ENCODE measurements at places on chromosomes 12 and 14.

GRCh38 chr12:11880381-11880780 is 190.4 kb upstream of the BCL2L14 start:
- DNase-seq, result no peak

GRCh38 chr12:77816196-77816595 is 14.5 kb upstream of the NAV3 start:
- DNase-seq, result no peak

GRCh38 chr12:107533218-107533617 is 152.4 kb upstream of the PWP1 start:
- no peak for DNase-seq

DNA sequence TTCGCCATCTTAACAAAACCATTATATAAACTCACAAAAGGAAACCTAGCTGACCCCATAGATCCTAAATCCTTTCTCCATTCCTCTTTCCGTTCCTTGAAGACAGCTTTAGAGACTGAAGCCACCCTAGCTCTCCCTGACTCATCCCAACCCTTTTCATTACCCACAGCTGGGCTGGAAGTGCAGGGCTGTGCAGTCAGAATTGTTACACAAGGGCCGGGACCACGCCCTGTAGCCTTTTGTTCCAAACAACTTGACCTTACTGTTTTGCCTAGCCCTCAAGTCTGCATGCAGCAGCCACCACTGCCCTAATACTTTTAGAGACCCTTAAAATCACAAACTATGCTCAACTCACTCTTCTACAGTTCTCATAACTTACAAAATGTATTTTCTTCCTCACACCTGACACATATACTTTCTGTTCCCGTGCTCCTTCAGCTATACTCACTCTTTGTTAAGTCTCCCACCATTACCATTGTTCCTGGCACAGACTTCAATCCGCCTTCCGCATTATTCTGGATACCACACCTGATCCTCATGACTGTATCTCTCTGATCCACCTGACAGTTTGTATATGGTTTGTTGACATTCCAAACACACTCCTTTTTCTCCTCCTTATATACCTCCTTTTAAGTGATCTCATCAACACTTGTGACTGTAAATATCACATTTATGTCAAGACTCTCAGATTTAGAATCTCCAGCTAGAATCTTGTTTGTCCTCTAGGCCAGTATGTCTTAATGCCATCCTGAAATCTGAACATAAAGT is 208.7 kb downstream of the KITLG start:
- peak; percentile 11 for DNase-seq

- DNase-seq, result peak; percentile 56
These were observed 12.1 kb upstream of the PNMA1 start for GRCh38 chr14:73726025-73726961.

- DNase-seq, result no peak
These were observed 88.1 kb downstream of the EFCAB11 start for GRCh38 chr14:89866458-89866857.

DNA sequence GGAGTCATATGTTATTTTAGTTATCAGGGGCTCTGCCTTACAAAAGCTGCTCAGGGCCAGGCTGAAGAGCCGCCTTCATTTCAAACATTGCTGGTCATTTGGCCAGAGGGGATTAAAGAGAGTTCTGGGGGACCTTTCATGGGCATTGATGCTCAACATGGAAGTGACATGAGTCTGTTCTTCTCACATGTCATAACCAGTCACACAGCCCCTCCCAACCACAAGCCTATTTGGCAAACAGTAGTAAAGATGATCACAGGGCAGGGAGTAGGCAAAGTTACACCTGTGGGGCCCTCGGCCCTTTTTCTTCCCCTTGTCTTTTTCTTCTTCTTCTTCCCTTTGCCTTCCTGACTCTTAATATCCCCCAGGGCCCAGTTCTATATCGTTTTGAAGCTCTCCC is 33.3 kb downstream of the CFAP54 start:
- DNase-seq, result no peak

DNA sequence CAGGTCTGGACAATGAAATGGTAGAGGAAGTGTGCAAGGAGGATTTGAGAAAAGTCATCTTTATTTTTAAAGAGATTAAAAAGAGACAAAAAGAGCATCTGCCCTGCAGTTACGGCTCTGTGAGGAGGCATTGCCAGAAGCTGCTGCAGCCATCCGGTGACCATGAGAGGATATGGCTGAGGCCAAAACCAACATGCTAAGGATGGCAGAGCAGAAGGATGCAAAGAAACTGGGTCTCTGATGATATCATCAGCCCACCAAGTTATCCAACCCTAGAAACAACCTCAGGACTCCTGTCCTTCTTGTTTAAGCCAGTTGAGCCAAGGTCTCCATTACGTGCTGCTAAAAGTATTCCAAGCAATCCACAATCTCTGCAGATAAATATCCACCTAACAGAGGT is 48.0 kb upstream of the CCND2 start:
- no peak for DNase-seq

GRCh38 chr14:28102814-28103213 is 663.8 kb upstream of the FOXG1 start:
- DNase-seq, result peak; percentile 45

- no peak for DNase-seq
These were observed 35.2 kb downstream of the HMGA2 start for GRCh38 chr12:65859519-65859918.

DNA sequence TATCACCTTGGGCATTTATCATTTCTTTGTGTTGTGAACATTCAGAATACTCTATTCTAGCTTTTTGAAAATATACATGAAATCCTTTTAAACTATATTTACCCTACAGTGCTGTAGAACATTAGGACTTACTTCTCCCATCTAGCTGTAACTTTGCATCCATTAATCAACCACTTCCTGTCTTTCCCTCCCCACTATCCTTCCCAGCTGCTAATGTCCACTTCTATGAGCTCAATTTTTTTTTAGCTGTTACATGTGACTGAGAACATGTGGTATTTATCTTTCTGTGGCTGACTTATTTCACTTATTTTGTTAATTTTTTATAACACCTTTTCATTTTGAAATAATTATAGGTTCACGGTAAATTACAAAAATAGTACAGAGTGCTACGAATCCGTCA is 136.0 kb downstream of the LMNTD1 start:
- no peak for DNase-seq

DNA sequence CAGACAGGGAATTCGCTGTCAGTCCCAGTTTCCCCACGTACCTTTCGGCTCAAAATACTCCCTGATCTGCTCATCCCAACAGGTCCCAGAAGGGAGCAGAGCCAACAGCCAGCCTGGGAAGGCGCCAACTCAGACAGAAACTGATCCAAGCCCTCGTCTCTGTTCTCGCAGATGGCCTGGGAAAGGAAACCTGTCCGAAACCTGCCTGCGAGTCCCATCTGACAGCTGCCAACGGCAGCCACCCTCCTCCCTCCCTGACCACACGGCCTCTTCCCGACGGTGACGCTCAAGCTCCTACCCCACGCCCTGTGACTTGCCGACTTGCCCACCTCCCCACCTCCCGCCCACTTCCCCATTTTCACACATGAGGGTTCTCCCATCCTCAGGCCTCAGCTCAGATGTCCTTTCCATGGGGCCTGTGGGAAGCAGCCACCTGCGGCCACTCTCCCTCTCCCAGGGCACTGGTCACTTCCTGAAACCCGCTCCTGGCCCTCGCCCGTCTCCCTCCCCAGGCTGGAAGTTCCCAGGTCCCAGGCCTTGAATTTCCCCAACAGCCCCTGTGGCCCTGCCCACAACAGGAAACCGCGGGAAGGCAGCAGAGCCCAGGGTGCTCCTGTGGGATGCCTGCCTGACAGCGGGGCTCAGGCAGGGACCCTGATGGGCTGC is 60.9 kb upstream of the FBRSL1 start:
- DNase-seq, result no peak

DNA sequence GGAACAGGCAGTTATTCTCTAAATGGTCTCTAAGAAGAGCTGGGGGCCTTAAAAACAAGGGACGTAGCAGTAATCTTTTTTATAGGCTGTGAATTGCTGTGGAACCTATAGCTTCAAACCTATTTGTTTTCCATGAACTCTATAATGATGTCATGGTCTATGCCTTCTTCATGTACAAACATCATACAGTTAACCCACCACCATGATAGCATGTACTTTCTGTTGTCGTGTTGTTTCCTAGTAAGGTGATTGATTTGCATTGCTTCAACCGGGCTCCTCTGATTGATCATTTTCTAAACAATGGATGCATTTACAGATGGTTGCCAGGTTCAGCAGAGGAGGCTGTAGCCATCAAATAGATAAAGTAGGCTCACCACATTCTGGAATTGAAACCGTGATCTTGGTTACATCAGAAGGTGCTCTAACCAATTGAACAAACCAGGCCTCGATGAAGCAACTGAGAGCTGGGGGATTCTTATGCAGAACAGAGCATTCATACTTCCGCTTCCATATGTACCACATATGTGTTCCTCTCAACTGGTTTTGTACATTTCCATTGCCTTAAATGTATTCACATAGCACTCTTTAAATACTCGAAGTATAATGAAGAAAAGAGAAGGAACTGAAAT is 25.6 kb upstream of the PCNX1 start:
- no peak for DNase-seq

GRCh38 chr14:101826351-101826750 is 64.8 kb downstream of the PPP2R5C start:
- no peak for DNase-seq

- no peak for DNase-seq
These were observed 888 bp downstream of the C1QL4 start for GRCh38 chr12:49335955-49336644.

GRCh38 chr12:18355429-18355828 is 94.1 kb downstream of the PIK3C2G start:
- DNase-seq, result no peak

GRCh38 chr12:48810903-48811431 is 7.3 kb upstream of the CACNB3 start:
- DNase-seq, result peak; percentile 85

- DNase-seq, result no peak
These were observed 112.3 kb downstream of the PLXNC1 start for GRCh38 chr12:94260717-94261116.

GRCh38 chr14:37594238-37594970 is 645 bp downstream of the FOXA1 start:
- peak; percentile 51 for DNase-seq

GRCh38 chr14:106436310-106436905 is 910.0 kb downstream of the TMEM121 start:
- DNase-seq, result peak; percentile 30

- peak; percentile 97 for DNase-seq
These were observed 11.7 kb upstream of the FBXL14 start for GRCh38 chr12:1606021-1606622.

DNA sequence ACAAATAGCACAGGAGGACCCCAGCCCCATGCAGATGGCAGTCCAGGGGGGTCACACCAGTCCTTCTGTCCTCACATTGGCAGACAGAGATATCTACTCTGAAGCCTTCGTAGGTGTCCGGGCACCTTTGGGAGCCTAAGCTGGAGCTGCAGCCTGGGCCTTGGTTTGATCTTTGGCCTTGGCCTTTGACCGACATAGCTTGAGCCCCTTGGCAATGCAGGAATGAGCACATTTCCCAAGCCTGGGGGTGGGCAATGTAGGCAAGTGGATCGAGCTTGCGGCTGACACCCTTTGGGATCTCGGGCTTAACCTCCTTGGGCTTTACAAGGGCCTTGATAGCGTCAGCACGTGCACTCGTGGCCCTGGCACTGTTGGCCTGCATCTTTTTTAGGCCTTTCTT is 6.4 kb downstream of the COQ5 start:
- no peak for DNase-seq

DNA sequence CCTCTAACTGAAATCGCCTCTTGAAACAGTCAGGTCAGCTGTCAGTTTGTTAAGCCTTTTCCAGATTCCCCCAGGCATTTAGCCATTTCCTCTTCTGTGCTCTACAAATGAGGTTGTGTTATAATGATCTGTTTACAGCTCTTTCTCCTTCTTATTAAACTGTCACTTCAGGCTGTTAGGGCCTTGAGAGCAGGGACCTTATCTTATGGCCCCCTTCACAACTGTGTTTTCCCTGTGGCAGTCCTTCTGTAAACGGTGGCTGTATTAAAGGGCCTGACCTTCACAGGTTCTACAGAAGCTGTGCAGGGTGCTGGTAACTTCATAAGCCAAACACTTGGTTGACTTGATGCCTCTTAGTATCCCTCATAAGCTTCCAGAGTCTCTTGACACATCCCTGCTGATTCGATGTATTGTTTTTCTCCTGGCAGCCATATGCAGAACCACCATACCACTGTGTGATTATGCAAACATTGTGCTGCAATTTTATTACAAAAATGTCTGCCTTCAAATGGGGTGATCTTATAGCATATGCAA is 104.7 kb downstream of the PLEKHA5 start:
- DNase-seq, result no peak

DNA sequence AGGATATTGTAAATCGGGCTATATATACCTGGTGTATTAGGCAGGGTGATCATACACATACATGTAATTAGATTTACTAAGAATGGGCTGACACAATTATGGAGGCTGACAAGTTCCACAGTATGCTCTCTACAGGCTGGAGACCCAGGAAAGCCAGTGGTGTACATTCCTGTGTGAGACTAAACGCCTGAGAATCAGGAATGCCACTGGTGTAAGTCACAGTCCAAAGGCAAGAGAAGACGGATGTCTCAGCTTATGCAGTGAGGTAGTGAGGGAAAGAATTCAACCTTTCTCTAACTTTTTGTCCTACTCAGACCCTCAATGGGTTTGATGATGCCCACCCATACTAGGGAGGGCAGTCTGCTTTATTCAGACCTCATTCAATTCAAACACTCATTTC is 57.1 kb downstream of the METTL25 start:
- no peak for DNase-seq

GRCh38 chr14:57089901-57090300 is 178.8 kb downstream of the EXOC5 start:
- DNase-seq, result no peak

DNA sequence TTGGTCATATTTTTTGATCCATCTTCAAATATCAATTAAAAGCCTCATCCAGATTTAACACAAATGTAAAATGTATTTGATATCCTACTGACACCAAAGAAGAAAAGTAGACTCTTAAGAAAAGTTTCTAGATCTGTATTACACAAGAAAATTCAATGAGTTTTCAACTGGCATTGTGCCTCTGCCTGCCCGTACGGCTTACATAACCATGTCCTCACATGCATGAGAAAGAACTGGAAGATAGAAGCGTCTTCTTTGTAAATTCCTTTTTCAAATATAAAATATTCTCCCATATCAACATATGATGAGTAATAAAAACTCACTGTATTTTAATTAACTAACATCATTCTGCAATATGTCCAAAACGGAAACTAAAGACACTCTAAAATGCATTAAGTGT is 7.2 kb downstream of the ANKS1B start:
- no peak for DNase-seq
